ENCODE measurements at places on chromosomes 7 and 10. TPM values are rescaled to one million over a fixed set of nuclear protein-coding genes. Genes with fewer than 3 reads are reported as not detected.

DNA sequence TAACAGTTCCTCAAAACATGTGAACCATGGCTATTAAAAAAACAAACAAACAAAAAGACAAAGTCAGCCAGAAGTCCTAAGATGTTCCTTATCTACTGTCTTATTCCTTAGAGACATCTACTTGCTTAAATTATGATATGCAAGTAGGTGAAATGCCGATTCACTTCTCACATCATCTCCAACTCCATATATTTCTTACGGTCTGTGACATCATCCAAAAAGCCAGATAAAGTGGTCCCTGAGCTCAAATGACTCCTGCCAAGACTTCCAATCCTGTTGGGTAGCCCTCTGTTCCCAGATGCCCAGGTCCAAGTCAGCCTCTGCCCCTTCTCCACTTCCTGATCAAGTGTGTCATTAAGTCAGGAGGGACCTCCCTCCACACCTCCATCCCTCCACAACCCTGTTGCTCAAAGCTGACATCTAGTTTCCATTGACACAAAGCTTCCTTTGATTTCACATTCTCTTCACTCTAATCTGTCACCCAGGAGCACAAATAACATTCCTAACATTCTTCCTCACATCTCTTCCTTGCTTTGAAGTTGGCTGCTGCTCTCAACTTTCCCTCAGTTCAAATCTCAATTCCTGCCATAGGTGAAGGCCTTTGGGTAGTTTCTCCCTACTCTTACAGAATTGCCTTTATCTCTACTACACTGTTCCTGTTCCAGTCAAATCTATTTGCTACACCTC, 56.1 kb upstream of the PDLIM1 start:
- H3K27ac ChIP-seq: no peak overlapping the region
- DNase-seq: no peak
- H3K4me1 ChIP-seq: no peaks in the 10 kb centered on the region
- no peaks in the 10 kb centered on the region for H3K27me3 ChIP-seq
- no peak overlapping the region for H3K4me3 ChIP-seq

GRCh38 chr7:24866004-24866615, 108.8 kb upstream of the GSDME start:
- no peak for DNase-seq
- H3K27me3 ChIP-seq: no peaks in the 10 kb centered on the region
- peak overlapping the region; percentile 90 for H3K27ac ChIP-seq
- peaks cover 36% of the 10 kb centered on the region for H3K36me3 ChIP-seq
- H3K4me3 ChIP-seq: peak overlapping the region; percentile 67

GRCh38 chr7:32616625-32617024, 121.3 kb downstream of the AVL9 start:
- no peaks in the 10 kb centered on the region for H3K27me3 ChIP-seq
- DNase-seq: no peak
- H3K36me3 ChIP-seq: no peaks in the 10 kb centered on the region
- H3K27ac ChIP-seq: no peak overlapping the region

DNA sequence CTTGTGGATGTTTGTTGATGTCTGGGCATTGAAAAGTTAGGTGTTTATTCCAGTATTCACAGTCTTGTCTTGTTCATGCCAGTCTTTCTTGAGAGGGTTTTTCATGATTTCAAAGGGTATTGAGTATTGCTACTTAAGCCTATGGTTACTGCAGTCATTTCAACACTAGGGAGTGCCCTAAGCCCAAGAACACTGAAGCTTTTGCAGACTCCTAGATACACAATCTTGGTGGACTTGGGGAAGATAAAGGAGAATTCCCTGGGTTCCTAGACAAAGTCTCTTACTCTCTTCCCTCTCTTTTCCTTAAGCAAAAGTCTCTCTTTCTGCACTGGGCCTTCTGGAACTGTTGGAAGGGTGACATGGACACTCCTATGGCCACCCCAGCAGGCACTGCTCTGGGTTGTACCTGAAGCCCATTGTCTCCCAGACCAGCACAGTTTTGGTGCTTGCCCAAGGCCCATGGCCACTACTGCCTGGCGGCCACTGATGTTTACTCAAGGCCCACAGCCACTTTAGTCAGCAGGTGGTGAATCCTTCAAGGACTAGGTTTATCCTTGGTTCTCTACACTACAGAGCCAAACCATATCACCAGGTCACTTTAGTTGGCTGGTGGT, 24.9 kb downstream of the SAMD9 start:
- H3K27ac ChIP-seq: no peak overlapping the region
- H3K4me3 ChIP-seq: no peak overlapping the region
- H3K36me3 ChIP-seq: peaks cover 34% of the 10 kb centered on the region
- peaks cover 11% of the 10 kb centered on the region for H3K27me3 ChIP-seq
- no peak for DNase-seq

- no peak overlapping the region for H3K27ac ChIP-seq
- H3K4me3 ChIP-seq: no peak overlapping the region
- H3K27me3 ChIP-seq: peaks cover 8% of the 10 kb centered on the region
- no peak for DNase-seq
Observed at GRCh38 chr10:29947701-29948060, 111.7 kb downstream of the JCAD start.

- no peak for DNase-seq
- H3K4me1 ChIP-seq: no peaks in the 10 kb centered on the region
- H3K27ac ChIP-seq: no peak overlapping the region
- H3K36me3 ChIP-seq: no peaks in the 10 kb centered on the region
- H3K4me3 ChIP-seq: no peak overlapping the region
- peaks cover 28% of the 10 kb centered on the region for H3K27me3 ChIP-seq
Observed at GRCh38 chr7:27359181-27360125, 116.9 kb downstream of the EVX1 start.

IFIT1B gene
- not detected for total RNA-seq

AGMO gene
- not detected for total RNA-seq

FAM20C gene
- total RNA-seq: 0.98 TPM

BMPER gene
- total RNA-seq: not detected

DDX56 gene
- 208 TPM for total RNA-seq

CUBN gene
- 1.6 TPM for total RNA-seq

CHST15 gene
- total RNA-seq: not detected
